ENCODE measurements at places on chromosomes 11 and 22.

DNA sequence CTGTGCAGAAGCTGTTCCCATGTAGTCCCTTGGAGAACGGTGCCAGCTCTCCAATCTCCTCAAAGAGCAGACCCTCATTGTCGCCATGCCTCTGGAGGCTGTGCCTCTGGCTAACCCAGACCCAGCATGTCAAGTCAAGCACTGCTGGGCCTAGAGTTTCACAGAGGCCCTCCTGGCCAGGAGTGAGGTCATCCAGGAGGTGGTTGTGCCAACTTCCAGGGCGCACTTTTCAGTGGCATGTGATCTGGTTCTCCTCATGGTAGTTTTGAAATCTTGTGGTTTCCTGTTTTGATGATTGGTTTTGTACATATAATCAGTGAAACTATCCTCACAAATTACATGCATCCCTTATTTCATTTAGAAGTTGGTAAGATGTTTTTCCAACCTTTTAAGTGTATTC is 78.9 kb downstream of the PPFIBP2 start:
- peak; percentile 90 for DNase-seq

- no peak for DNase-seq
Measured at GRCh38 chr11:2513441-2513840, 68.6 kb downstream of the KCNQ1 start.

- DNase-seq = no peak
Measured at GRCh38 chr11:78541537-78541936, 33.1 kb downstream of the NARS2 start.

- no peak for DNase-seq
Measured at GRCh38 chr22:30471616-30472318, at the start of gene SEC14L3. Gene SEC14L3, minus strand, starts transcription at chr22:30472017. Its CDS starts 59 bp downstream, at chr22:30471958.

DNA sequence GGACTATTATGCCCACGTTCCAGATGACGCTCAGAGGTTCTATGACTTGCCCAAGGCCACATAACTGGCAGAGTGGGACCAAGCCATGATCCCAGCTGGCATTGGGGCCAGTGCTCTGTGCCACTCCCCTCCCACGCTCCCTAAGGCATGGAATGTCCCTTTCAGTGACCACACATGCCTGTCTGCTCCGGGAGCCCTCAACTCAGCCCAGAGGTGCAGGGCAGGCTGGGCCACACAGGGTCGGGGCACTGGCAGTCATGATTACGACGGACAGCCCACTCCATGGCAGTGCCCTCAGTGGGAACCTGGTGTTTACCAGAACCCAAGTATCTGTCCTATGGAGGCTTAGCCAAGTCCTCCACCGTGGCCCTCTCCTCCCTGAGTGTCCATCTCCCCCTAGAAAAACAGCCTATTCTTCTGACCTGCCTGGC is 10.0 kb downstream of the RHBDD3 start:
- no peak for DNase-seq

DNA sequence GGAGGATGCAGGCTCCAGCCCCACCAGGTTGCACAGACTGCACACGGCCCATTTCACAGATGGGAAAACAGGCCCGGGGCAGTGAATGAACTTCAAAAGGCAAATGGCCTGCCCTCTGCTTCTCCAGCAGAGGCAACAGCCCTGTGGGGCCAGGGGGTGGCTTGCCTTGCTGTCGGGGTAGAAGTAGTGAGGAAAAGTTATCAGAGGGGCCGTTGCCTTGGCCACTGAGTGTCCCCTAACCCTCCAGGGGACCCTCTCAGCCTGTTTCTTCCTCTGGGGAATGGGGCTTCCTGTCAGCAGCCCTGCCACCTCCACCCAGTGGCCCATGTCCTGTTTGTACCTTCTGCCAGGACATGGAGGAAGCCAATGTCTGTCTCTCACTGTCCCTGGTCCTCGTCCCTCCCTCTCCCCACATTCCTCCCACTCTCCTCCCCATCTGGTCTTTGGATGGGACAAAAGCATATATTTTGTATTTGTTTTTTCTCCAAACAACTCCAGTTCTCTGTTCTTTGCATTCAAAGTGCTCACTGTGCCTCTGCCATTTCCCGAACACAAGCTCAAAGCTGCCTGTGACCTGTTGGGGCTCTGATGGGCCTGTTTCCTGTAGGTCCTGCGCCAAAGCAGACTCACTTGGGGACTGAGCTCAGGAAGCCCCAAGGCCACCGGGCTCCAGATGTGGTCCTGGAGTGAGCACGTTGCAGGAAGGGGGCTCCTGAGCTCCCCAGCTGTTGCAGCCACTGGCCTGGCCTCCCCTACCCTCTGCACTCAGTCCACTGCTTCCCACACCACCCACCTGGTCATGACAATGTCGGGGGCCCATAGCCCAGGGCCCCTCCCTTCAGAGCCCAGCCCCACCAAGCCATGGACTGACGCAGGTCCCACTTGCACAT is 9.5 kb downstream of the MAP4K2 start:
- no peak for DNase-seq

- DNase-seq = no peak
Measured at GRCh38 chr11:78081583-78081982, 1.9 kb upstream of the NDUFC2 start.

DNA sequence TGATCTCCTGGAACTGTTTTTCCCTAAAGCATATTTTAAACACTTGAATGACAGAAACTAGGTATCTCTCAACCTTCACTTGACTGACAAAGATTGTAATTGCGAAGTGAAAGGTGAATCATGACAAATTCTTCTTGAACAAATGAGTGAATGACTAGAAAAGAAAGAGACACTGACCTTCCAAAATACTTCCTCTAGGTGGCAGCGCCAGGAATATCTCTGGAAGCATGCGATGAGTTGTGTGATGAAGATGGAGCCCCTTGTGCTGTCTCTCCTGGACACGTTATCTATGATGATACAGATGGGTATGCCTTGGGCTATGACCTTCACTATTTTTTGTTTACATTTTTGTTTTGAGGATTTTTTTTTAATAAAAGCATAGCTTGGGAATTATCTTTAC is 7.0 kb upstream of the CASP12 start:
- DNase-seq = peak; percentile 7

DNA sequence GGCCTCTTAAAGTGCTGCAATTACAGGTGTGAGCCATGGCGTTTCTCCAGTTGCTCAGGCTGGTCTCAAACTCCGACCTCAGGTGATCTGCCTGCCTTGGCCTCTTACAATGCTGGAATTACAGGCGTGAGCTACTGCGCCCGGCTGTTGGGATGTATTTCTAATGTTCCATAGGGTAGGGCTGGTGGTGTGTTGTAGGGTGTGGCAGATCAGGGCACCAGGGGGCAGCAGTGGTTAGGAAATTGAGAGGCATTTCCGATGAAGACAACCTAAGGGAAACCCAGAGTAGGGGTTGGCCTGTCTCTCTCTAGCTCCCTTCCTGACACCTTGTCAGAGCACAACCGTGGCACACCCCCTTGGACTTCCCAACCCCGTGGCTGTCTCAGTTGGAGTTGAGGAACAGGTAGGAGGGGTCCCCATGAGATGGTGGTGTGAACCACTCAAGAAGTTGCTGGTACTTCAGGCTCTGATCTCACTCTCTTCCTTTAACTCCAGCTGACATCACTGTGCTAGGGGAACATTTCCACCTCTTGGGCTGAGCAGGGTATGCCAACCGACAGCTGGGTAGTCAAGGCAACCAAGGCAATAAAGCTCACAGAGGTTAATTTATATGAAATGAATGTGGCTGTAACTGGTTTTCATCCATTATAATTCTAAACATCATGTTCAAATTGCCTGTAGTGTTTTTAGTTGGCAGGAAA is 33.0 kb downstream of the YWHAH start:
- peak; percentile 81 for DNase-seq

GRCh38 chr11:108824545-108824944 is 159.7 kb downstream of the DDX10 start:
- DNase-seq = no peak

DNA sequence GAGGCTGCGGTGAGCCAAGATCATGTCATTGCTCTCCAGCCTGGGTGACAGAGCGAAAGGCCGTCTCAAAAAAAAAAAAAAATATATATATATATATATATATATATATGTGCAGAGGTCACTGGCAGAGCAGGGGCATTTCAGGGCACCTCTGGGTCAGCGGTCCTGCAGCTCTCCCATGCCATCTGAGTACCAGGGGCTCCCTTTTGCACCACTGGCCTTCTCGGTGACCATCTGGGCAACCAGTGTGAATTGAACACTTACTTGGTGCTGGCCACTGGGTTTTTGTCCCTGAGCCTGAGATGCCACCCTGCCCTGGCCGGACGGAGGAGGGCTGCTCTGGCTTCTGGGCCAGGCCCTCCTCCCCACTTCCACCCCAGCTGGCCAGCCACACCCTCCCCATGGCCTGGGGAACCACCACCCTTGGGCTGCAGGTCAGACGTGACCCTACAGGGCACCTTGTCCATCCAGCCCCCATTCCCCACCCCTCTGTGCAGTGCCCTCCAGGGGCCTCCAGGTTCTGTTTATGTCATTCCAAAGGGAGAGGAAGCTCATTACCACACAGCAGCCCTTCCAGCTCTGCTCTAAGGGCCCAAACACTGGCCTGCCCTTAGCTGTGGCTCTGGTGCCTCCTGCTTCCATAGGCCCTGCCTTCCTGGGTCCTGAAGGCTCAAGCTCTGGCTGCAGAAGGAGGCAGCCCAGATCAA is 10.3 kb downstream of the MAPK8IP1 start:
- DNase-seq = no peak
